Peyer's patch (tissue), 4 donors: ENCODE measurements at places on chromosomes 2 and 18. TPM values are rescaled to one million over a fixed set of nuclear protein-coding genes. Genes with fewer than 3 reads are reported as not detected.

Gene TRMT61B
- total RNA-seq, result 19.0 TPM

Gene DNAH7
- total RNA-seq, result 11.9 TPM

Gene LTBP1
- 8.6 TPM for total RNA-seq

DNA sequence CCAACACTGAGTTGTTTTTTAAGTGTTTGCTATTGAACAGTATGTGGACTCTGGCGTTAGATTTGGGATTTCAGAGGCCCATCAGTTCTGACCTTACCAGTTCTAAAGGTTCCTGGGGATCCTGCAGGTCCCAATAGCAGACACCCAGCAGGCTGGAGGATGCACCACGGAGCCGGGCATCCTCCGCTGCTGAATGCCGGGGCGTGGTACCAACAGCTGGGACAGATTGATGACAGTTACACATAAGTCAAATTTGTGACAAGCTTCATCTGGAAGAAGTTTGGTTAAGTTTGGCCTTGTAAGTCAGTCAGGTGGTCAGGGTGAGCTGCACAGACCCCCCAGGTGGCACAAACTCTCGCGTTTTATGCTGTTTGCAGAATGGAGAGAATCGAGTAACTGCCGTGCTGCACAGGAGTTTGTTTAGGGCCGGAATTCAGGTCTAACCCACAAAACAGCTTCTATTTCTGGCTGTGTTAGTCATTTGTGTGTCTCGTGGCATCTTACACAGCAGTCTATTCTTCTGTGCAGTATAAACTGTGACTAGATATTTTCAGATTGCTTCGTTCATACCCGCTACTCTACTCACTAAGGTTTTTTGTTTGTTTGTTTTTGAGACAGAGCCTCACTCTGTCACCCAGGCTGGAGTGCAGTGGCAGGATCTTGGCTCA, 19.2 kb downstream of the CTDP1 start:
- no peak for DNase-seq

DNA sequence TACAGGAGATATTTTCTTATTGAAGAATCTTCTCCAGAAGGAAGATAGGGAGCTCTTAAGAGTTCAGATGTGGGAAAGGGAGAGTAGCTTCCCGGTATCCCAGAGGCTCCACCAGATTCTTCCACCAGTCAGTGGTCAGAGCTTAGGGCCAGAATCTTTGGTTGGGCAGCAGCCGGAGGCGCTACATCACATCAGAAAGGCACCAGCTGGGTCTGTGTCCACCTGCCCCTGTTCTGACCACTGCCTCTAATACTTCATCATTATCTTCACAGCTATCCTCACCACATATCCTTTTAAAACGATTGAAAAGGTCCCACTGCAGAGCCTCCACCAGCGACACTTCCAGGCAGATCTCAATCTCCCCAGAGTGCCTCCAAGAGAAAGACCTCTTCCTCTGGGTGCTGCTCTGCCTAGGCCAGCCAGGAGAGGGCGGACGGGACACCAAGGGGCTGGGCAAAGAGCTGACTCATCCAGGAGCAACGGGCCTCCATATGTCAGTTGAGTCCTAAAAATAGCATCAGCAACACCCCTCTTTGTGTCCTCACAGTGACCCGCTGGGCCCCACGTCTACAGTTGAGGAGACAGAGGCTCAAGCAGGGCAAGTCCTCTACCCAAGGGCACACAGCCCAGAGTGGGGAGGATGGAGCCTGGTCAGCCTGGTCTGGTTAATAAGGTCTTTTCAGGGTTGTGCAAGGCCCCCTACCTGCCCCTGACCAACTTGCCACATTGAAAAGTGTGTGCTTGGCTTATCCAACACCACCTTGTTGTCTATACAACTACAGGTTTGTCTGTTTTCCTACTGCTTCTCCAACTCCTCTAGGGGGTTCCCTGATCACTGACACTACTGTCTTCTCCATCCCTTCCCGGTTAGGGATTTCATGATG, 81.2 kb downstream of the ADD2 start:
- DNase-seq, result no peak

DNA sequence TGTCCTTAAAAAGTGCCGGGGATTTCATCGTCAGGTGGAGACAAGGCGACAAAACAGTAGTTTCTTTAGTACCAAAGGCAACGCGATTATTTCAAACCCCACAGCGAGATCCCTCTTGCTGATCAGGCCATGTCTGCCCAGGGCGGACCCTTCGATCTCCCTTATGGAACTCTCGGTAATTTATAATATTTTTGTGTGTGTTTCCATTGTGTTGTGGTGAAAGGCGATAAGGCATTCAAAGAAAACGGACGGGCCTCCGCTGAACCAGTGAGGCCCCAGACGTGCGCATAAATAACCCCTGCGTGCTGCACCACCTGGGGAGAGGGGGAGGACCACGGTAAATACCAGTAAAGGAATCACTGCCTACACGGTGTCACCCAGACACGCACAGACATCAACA, 1.4 kb upstream of the GAD1 start:
- DNase-seq, result no peak

- no peak for DNase-seq
Measured at GRCh38 chr2:200350850-200351285, 44.4 kb downstream of the SPATS2L start.

DNA sequence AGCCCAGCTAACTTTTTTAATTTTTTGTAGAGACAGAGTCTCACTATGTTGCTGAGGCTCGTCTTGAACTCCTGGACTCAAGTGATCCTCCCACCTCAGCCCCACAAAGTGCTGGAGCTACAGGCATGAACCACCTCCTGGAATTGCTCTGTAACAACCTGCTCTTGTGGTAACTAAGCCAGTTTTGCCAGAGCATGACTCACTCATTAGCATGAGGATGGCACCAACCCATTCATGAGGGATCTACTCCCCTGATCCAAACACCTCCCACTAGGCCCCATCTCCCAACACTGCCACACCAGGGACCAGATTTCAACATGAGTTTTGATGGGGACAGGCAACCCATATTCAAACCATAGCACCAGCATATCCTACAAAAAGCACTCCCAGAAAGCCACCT, 348.9 kb upstream of the RAB12 start:
- DNase-seq, result no peak

- DNase-seq, result no peak
Measured at GRCh38 chr2:118722976-118723375, 124.5 kb downstream of the EN1 start.

GRCh38 chr2:60555783-60556139, 2.3 kb upstream of the BCL11A start:
- DNase-seq, result no peak

DNA sequence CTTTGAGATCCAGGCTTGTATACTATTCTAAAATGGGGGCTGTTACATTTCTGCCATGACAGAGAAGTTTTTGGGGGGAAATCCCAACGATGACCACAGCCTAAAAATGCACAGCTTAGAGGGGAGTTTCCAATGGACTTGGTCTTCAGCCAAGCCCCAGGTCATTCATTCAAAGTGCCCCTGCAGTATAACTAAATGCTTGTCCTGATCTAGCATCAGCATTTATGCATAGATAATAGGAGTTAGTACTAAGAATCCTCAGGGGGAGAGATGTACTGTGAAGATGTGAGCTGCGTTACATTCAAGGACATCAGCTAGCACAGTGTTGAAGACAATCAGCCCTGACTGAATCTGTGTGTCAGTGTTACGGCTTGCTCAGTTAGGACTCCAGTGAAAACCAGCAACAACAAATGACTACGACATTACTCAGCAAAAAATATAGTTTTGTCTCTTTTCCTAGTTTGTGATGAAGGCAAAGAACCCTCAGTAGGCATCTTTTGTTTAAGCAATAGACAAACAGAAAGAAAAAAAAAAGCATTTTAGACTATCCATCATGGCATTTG, 160.9 kb downstream of the ZEB2 start:
- no peak for DNase-seq
